Stimulated activated CD8-positive, alpha-beta memory T cell treated with anti-CD3 and anti-CD28 coated beads, Interleukin-12 subunit alpha, Interleukin-12 subunit beta, amount 100 ng/mL, for 1 hour (primary cell): ENCODE measurements at places on chromosomes 12 and 14.
A peak's percentile ranks its signal among the peaks of the same experiment; 100 is the strongest.

DNA sequence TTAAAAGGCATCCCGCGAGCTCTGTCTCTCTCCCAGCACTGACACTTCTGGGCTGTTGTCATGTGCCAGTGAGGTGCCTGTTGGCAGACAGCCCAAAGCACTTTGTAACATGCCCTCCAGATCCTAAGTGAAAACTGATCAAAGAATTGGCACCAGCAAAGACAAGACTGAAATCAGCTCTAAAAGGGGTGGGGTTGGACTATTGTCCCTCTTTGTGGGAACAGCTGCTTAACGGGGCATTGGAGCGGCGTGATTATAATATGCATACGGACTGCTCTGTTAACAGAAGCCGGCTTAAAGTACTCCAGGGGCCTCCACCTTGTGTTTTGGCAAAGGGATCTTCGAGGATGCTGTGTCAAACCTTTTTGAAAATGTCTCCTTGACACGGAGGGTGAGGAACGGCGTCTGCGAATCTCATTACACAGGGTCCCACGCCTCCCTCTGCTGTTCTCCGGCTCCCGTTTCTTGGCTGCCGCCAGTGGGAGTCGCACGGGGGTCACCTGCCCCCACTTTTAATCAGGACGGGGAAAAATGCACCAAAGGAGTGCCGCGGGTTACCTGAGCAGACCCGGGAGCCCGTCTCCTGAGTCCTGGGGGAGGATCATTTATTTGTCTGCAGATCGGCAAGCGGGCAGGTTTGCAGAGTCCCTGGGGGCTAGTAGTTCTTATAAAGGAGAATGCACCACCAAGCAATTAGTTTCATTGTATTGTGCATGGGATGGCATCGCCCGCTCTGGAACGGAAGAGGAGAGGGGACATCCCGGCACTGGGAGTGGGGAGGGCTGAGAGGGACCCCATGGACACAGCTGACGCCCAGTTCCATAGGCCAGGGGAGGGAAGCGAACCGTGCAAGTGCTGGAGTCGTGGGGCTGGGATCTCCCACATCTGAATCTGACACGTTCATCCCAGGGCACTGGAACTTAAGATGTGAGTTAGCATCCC, 44.3 kb downstream of the SPRING1 start:
- no peak for DNase-seq

GRCh38 chr12:75933101-75933500, 98.5 kb downstream of the PHLDA1 start:
- DNase-seq, result no peak

DNA sequence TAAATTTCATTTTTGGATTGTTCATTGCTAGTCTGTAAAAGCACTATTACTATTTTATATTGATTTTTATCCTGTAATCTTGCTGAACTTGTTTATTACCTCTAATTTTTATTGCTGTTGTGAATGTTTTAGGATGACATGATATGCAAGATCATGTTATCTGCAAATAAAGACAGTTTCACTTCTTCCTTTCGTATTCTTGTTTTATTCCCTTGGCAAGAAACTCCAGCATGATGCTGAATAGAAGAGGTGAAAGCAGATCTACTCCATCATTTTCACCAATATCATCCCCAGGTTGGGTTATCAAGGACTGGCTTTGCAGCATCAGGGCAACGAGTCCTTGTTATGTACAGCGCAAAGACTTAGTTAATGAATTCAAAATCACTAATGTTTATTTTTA, 2.7 kb upstream of the CLECL1 start:
- DNase-seq, result no peak

DNA sequence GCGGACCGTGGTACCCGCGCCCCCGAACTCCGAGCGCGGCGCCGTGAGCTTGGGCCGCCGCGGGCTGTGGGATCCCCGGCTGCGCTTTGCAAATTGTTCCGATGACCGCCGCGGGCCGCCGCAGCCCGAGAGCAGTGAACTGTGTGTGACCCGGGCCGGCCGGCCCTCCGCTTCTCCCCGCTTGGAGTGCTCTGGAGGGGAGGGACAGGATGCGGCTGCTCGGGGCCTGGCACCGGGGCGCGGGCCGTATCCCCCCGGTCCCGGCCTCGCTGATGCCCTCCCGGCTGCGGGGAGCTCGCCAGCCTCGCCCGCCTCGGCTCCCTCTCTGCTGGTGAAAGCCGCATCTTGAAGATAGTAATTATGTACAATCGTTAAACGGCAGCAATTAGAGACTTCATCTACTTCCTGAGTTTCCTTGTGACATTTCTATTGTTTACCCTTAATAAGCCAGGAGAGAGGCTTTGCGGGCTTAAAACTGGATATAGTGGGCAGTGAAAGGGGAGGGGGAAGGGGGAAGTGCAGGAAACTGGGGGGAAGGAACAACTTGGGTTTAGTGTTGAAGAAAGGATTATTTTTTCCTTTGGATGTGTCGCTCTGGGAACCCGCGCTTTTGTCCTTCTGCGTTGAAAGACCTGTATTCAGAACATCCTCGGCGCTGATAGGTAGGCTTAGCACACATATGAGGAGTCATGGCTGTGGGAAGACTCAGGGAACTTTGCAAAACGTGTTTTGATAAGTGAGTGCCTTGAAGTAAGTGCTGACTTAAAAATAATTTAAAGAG, 1.2 kb downstream of the PELI2 start:
- no peak for DNase-seq

GRCh38 chr12:53571295-53571694, 54.9 kb downstream of the ATF7 start:
- DNase-seq, result no peak

- no peak for DNase-seq
These were observed 445 bp downstream of the CERS5 start for GRCh38 chr12:50166799-50167048.

GRCh38 chr14:96881713-96882112, 84.5 kb downstream of the VRK1 start:
- DNase-seq, result no peak

DNA sequence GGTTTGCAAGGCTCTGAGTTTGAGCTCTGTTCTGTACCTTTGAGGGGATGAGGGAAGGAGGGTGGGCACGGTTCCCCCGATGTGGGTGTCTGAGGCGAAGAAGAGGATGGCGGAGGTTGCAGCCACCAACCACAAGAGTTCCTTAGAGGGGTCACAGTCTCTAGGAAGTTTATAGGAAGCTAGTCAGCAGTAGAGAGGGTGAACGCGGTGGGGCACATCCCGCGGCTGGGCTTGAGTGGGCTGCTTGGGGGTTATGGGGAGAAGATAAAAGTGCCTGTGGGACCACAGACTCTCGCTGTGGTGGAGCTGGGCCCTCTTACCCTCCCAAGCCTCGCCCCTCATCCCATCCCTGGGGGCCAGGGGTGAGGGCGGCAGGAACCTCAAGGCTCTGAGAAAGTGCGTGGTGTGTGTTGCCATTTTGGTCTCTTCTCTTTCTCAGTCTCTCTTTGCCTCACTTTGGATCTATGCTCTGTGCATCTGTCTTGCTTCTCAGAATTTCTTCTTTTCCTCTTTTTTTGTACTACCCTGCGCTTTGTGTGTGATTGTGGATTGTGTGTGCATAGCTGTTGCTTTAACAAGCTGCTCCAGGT, 2.7 kb downstream of the CD4 start:
- no peak for DNase-seq

DNA sequence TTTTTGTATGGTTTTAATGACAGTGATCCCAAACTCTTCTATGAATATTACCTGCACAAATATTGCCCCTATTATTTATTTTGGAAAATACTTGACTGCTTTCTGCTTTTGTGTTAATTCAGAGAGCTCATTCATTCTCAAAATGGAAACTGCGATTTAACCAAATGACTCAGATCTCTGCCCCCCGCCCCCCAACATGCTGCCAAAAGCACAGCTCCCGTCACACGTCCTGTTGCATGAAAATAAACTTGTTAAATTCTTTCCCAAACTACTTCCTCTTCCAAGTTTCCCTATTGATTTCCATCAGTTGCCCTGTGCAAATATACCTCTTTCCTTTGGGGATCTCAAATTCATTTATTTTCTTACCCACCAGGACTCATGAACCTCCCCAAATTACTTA, 18.0 kb upstream of the NRDE2 start:
- no peak for DNase-seq

GRCh38 chr12:92047393-92047826, 98.2 kb downstream of the BTG1 start:
- DNase-seq, result no peak

DNA sequence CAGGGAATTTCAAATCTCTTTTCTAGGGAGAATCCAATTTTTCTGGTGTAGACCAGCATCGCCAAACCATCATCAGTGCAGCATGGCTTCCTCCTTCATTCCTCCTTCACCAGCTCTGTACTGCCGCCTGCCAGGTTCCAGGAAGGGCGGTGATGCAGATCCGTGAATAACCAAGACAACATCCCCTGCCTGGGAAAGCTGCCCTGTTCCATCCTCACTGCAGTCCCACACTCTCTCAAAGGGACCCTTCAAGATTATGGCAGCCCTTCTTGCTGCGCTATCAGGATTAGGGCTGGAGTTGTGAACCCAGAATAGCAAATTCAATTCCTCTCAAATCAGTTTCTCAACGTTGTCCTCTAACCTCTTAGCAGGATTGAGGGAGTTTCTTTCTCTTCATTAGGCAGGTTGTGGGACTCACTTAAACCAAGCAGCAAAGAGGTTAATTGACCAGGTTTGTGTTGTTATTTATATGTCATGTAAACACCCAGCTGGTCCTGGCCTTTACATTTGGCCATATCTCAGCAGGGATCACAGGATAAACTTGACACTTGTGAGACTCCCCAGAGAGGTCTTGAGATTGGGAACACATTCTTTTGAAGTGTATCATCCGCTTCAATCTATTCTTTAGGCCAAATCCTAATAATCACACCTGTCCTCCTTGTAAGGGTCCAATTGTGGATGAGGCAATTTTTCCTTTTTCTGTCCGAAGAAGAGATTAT, 26.2 kb downstream of the TMEM30B start:
- no peak for DNase-seq

DNA sequence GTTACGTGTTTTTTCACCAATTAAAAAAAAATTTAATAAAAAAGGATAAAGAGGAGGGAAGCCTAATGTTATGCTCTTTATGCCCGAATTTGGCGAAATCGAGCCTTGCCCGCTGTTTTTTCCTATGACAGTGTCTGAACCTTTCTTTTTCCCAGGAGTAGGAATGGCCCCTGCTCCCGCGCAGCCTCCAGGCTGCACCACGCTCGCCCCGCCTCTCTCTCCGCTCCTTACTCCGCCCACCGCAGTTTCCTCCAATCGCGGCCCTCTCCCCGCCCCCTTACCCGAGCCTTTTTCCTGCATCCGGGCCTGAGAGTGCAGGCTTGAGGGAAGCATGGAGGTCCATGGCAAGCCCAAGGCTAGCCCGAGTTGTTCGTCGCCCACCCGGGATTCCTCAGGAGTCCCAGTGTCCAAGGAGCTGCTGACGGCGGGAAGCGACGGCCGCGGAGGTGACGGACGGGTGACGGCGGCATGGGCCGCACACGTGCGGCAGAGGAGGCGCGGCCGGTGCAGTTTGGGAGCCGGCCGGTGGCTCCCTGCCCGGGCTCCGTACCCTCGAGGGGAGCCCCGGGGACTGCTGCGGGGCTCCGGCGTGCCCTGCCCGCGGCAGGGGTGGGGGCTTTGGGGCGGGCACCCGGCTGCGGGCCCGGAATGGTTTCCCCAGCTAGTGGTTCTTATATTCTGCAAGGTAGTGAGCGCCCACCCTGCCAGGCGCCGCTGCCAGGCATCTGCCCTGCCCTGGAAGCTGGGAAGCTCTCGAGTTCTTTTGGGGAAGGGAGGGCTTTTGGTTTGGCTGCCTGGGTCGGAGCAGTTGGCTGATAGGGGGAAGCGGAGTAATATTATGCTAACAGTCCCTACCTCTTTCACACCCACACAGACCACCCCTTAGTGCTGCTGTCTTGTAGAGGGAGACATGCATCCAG, at the start of gene NOPCHAP1:
Gene NOPCHAP1, plus strand, starts transcription at position 295 of the 920 bp plus-strand sequence. Its CDS starts 37 bp downstream, at position 332.
- peak; percentile 73 for DNase-seq

GRCh38 chr12:52691076-52691840, 11.1 kb upstream of the KRT1 start:
- no peak for DNase-seq

DNA sequence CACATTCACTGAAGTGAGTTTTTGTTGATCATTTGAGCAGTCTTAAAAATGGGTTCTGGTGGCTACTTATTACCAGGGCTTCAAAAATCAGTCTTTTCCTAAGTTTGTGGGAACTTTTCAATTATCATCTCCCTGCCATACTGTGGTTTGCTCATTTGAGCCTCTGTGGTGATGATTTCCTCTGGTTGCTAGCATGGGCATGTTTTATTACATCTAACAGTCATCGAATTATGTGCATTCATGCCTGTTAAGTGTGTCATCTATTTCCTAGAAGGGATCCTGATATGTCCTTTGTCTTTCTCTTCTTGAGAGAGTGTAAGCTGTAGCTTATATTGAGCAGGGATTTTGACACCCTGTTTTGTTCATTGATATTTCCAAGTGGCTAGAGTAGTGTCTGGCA, 116.8 kb downstream of the WIF1 start:
- no peak for DNase-seq

- DNase-seq, result no peak
These were observed 10.1 kb upstream of the ALDH2 start for GRCh38 chr12:111756681-111757080.

DNA sequence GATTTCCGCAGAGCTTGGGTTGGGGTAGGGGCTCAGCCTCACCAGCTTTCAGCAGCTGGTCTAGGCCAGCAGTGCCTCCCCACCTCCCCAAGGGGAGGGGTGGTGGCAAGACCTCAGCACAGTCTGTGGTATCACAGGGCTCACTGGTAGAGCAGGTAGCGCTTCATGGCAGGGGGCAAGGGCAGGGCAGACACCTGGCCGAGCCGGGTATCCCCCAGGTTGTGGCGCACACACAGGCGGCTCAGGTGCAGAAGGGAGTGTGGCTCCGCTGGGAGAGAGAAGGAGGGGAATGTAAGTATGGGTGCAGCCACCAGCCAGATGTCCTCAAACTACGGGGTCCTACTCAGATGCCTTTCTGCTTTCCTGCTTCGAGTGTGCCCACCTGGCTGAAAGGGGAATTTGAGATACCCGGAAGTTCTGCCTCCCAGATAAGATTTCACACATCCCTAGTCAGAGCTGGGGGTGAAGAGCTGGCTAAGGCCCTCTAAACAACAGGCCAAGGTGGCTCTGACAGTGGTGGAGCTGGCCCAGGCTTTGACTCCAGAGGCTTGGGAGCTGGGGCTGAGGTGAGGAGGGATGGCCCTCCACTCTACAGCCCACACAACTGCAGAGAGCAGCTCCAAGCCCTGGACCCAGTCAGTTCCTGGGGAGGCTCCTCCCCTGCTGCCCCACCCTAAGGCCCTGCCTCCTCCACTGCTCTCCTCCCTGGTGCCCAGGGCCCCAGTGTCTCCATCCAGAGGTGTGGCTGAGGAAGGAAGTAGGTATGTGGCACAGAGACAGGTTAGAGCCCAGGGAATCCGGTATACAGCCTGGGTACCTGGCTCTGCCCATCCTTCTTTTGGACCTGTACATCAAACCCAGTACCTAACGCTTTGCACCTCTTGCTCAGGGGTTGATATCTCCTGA, 1.8 kb downstream of the SPSB2 start:
- no peak for DNase-seq

GRCh38 chr14:67166450-67166853, 22.8 kb upstream of the GARIN2 start:
- DNase-seq, result no peak

DNA sequence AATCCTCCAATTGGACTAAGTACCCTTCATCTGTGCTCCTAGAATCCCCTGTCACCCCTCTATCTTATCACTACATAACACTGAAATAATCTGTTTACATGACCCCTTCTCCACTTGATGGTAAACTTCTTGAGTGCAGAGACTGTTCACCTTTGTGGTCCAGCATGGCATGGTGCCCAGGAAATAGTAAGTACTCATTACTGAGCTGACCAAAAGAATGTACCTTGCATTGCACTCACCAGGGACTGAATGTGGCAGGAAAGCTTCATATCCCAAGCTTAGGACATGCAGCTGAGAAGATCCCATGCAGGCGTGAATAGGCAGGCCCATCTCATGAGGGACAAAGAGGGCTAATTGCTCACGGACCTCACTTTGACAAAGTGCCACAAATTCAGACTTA, 1.4 kb upstream of the GARIN2 start:
- no peak for DNase-seq
